Activated CD4-positive, CD25-positive, alpha-beta regulatory T cell treated with anti-CD3 and anti-CD28 coated beads, Interleukin-2, amount 50 U/mL, for 72 hours (primary cell): ENCODE measurements at places on chromosomes 1 and 21.

GRCh38 chr1:78577257-78578100, 42.8 kb upstream of the IFI44L start:
- DNase-seq = no peak

DNA sequence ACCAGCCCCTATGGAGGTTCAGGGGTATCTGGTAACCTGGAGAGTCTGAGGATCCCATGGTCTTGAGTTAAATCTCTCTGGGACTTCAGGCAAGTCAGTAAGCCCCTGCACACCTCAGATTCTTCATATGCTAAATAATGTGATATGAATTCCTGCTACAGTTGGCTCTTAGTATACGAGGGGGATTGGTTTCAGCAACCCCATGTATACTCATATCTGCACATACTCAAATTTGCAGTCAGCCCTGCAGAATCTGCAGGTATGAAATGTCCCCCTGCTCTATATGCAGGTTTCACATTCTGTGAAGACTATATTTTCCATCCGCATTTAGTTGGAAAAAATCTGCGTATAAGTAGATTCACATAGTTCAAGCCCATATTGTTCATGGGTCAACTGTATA, 136.6 kb downstream of the TOMM20 start:
- no peak for DNase-seq

- DNase-seq = no peak
Observed at GRCh38 chr1:194280463-194280862, 1094.0 kb upstream of the B3GALT2 start.

- DNase-seq = no peak
Observed at GRCh38 chr1:8170059-8170835, 144.1 kb upstream of the ERRFI1 start.

GRCh38 chr1:218364028-218364710, 19.0 kb downstream of the TGFB2 start:
- no peak for DNase-seq

GRCh38 chr1:156406251-156406650, 37.2 kb downstream of the RHBG start:
- DNase-seq = no peak

GRCh38 chr1:15391366-15391765, 18.3 kb upstream of the EFHD2 start:
- no peak for DNase-seq

DNA sequence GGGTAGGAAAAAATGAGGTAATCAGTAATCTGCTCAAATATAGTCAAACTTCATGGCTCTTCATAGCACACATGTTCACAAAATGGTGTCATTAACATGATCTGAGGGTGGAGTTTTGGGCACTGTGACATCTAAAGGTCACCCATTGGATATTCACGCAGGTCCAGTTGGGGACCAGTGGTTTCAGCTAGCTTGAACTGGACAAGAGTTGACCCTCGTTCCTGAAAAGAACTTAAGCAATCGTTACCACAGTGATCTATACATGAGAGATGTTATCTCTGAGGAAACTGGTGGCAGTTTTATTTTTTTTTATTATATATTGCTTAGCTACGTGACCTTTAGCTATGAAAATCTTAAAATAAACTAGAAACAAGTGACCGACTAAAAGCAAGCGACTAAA, 3.0 kb upstream of the OR2C3 start:
- no peak for DNase-seq

DNA sequence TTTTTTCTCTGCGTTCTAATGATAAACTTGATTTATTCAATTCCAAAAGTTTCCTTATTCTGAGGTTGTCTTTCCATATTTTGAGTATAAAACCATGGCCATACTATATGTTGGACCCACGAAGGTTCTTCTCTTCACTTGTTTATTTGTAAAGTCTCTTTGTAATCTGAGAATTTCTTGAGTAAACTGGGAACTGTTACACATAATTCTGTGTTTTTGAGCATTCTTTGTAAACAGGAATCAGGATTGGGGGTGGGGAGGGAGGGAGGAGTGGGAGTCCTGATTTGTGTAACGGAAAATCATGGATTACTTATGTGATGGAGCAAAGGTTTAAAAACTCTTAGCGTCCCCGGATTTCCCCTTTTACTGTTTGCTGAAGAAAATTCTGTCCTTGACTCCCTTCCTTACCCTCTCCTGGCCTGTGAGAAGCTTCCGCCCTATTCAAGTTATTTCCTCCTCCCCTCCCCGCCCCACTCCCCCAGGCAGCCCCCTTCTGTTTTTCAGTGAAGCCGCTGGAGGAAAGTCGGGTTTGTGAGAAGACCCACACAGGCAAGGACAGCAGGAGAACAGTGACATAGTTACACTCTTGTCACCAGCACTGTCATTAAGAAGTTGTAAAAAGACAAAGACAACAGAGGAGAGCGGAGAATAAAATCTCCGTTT, 6.4 kb upstream of the NBPF11 start:
- no peak for DNase-seq

DNA sequence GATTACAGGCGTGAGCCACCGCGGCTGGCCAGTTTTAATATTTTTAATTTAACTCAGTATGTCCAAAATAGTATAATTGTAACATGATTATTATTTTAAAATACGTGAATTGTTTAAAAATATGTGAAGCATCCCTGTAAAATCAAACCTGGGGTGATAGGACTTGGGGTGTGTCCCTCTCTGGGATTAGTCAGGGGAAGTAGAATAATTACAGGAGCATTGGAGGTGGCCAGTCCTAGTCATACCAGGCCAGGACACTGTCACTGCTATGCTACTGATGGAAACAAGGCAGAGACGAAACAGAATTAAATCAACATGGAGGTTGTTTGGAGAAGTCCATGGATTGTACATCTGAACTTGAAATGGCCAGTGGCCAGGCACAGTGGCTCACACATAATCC, 16.8 kb downstream of the SZRD1 start:
- no peak for DNase-seq

DNA sequence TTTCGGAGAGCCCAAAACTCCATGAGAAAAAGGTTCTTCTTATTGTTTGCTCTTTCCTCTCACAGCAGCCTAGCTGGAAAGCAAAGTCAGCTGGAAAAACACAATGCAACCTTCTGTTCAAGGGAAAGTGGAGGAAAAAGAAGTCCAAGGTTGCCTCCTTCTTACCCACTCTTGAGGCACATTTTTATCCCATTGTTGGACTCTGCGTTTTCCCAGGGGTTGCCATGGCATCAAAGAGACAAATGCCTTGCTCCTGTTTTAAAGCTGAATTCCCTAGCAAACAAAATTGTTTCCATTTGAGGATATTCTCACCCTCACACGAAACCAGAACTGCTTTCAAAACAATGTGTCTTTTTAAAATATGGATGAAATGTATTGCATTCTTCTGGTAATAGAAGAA, 45.1 kb upstream of the PALMD start:
- DNase-seq = no peak

DNA sequence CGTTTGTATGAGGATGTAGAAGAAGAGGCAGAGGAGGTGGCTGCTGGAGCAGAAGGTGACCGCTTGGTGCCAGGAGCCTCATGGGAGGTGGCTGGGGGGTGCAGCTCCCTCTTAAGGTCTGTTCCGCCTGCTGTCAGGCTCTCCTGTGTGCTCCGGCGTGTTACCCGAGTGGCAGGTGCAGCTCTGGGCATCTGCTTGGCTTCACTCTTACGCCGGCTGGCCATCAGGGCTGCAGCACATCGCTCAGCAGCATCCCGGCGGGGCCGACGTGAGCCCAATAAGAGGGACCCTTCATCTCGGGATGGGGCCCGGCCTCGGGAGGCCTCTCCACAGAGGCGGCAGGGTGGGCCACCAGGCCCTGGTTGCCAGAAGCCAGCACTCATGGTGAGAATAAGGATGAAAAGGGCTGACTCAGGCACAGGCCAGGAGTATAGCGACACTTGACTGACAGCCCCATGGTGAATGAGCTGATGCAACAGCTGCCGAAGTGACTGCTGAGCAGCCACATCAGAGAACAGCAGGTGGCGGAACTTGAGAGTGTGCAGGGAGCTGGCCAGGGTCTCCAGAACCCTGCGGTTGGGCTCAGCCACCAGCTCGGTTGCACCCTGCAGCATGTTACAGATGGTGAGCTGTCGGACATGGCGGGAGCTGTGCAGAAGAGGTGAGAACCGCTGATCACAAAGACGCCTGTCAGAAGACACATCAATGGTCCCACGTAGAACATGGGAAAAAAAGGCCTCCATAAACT, 17.5 kb downstream of the LRRC41 start:
- DNase-seq = no peak

- no peak for DNase-seq
Observed at GRCh38 chr1:41557751-41558455, 73.4 kb upstream of the EDN2 start.

- DNase-seq = no peak
Observed at GRCh38 chr1:175742790-175743459, 470 bp downstream of the TNR start.

GRCh38 chr1:109790735-109791494, 27.2 kb upstream of the EPS8L3 start:
- DNase-seq = peak; percentile 70

DNA sequence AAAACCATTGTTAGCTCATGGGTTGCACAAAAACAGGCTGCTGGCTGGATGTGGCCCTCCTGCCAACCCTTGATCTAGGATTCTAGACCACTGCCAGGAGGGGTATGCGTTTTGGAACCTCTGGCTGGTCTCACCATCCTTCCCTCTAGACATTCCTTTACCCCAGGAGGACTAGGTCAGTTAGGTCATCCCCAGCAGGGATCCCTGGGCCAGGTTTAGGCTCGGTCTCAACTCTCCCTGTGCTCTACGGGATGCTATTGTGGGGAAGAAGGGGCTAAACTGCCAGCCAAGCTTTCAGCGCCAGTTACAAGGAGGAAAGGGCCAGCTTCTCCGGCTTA, 22.7 kb downstream of the SLC2A1 start:
- DNase-seq = no peak

- DNase-seq = no peak
Observed at GRCh38 chr21:36452281-36452825, 27.6 kb downstream of the CLDN14 start.

DNA sequence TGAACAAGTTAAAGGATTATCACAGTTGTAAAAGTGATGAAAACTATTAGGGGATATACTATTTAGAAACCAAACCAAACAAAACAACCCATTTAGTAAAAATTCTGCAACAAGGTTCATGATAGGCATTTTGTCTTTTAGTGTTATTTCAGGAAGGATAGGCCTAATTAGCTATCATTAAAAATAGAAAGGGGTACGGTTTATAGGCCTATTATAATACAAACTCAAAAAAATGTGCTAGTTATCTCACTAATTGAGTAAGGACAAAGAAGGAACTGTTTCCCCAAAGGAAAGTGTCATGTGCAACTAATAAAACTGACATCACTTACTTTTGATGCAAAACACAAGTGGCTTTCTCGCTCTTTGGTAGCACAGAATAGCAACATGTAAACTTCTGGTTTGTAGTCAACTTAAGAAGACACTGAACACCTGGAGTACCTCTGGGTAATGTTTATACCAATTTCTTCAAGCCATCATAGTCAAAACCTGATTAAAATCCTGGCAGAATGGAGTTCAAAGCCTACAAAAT, 28.5 kb downstream of the SLC16A1 start:
- no peak for DNase-seq

DNA sequence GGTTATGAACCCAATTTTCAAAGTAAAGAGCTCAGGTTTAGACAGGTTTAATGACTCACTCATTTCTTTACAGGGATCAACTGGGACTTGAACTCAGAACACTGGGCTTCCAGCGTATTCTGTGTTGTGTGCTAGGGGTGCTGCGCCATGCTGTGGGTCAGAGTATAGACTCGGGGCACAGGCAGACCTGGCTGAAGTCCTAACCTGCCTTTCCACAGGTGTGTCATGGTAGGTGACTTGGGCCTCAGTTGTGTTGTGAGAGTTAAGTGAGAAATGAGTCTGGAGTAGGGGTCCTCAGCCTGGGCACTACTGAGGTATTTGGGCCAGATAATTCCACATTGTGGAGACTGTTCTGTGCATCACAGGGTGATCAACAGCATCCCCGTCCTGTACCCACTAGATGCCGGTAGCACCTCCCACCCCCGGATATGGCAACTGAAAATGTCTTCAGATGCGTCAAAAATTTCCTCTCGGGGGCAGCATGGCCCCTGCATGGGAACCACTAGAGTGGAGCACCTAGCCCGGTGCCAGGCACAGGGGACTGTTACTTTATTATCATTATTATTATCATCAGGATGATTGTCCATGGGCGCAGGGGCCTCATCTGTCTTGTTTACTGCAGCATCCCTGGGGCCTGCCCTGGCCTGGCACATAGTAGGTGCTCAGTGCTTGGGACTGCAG, 575.5 kb downstream of the PTPRU start:
- DNase-seq = no peak
